ENCODE measurements at places on chromosomes 2 and 18. TPM values are rescaled to one million over a fixed set of nuclear protein-coding genes. Genes with fewer than 3 reads are reported as not detected.

GRCh38 chr2:39834426-39834825, 55.4 kb upstream of the THUMPD2 start:
- no peaks in the 10 kb centered on the region for H3K27me3 ChIP-seq
- no peak overlapping the region for H3K4me3 ChIP-seq
- no peak overlapping the region for H3K27ac ChIP-seq
- DNase-seq: no peak

GRCh38 chr18:69538849-69539248, 138.2 kb downstream of the DOK6 start:
- no peak overlapping the region for H3K27ac ChIP-seq
- H3K27me3 ChIP-seq: no peaks in the 10 kb centered on the region
- H3K4me3 ChIP-seq: no peak overlapping the region
- H3K36me3 ChIP-seq: no peaks in the 10 kb centered on the region
- no peak for DNase-seq

DNA sequence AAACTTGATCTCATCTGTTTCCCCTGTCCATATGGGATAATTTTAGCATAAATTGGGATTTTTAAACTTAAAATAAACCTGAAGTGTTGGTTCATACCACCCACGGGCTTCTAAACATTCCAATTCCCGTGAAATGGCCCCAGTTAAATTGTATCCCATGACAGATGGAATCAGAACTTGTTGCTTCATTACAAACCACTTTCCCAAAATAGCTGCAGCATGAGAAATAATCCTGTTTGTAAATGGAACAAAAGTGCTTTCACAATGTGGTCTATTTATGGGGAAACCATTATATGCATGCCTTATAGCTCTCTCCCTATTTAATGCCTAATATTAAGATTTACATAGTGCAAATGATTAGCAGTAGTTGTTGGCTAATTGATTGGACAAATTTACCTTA, 15.9 kb downstream of the SCG2 start:
- no peaks in the 10 kb centered on the region for H3K27me3 ChIP-seq
- no peak overlapping the region for H3K27ac ChIP-seq
- no peak for DNase-seq
- peaks cover 41% of the 10 kb centered on the region for H3K4me1 ChIP-seq
- H3K36me3 ChIP-seq: no peaks in the 10 kb centered on the region

GRCh38 chr2:159828738-159829137, 30.7 kb upstream of the CD302 start:
- H3K27me3 ChIP-seq: peaks cover 4% of the 10 kb centered on the region
- no peaks in the 10 kb centered on the region for H3K36me3 ChIP-seq
- no peaks in the 10 kb centered on the region for H3K4me1 ChIP-seq
- DNase-seq: no peak

DNA sequence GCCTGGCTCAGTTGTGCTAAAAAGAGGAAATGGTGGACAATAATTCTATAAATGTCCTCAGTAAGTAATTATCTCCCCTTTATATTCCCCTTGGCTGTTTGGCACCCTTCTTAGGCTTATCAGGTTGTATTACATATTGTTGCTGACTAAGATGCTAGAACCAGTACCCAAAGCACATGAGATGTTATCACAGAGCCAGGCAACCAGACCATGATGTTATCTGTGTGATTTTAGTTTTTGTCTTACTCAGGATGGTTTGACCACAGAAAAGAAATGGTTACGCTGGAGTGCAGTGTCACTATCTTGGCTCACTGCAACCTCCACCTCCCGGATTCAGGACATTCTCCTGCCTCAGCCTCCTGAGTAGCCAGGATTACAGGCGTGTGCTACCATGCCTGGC, 15.2 kb downstream of the R3HDM1 start:
- H3K36me3 ChIP-seq: peaks cover 8% of the 10 kb centered on the region
- peaks cover 10% of the 10 kb centered on the region for H3K4me1 ChIP-seq
- no peaks in the 10 kb centered on the region for H3K27me3 ChIP-seq
- no peak overlapping the region for H3K27ac ChIP-seq
- no peak overlapping the region for H3K4me3 ChIP-seq

GRCh38 chr2:66899648-66900047, 464.7 kb downstream of the MEIS1 start:
- no peak overlapping the region for H3K4me3 ChIP-seq
- H3K27ac ChIP-seq: no peak overlapping the region
- no peaks in the 10 kb centered on the region for H3K4me1 ChIP-seq
- no peak for DNase-seq

DNA sequence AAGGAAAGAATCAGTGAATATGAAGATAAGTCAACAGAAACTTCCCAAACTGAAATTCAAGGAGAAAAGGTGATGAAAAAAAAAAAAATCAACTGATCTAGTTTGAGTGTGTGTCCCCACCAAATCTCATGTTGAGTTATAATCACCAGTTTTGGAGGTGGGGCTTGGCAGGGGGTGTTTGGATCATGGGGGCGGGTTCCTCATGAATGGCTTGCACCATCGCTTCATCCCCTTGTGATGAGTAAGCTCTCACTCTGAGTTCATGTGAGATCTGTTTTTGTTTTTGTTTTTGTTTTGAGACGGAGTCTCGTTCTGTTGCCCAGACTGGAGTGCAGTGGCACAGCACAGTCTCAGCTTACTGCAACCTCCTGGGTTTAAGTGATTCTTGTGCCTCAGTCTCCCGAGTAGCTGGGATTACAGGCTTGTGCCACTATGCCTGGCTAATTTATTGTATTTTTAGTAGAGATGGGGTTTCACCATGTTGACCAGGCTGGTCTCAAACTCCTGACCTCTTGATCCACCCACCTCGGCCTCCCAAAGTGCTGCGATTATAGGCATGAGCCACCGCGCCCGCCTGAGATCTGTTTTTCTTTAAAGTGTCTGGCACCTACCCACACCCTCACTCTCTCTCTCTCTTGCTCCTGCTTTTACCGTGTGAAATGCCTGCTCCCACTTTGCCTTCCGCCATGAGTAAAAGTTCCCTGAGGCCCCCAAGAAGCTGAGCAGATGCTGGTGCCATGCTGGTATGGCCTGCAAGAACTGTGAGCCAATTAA, 4.0 kb upstream of the SLC66A2 start:
- no peaks in the 10 kb centered on the region for H3K36me3 ChIP-seq
- peaks cover 49% of the 10 kb centered on the region for H3K27me3 ChIP-seq

DNA sequence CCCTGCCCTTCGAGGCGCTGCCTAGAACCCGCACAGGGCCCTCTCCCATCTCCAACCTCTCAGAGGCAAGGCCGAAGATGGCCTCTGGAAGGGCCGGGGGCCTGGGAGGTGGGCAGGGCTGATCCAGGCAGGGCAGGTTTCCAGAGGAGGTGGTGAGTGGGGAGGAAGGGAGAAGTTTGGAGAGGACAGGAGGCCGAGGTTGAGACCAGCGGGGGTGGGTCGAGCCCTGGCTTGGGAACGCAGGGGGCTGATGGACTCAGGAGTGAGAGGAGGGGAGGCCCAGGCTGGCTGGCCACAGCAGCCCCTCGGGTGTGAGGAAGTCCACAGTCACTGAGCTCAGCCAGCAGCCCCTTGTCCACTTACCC, 10.5 kb downstream of the CAPN10 start:
- H3K36me3 ChIP-seq: no peaks in the 10 kb centered on the region
- no peak for DNase-seq
- H3K27ac ChIP-seq: no peak overlapping the region

The ZNF513 gene
- 26.5 TPM for total RNA-seq

The CHRNA1 gene
- not detected for total RNA-seq

The DNAJC27 gene
- 8.1 TPM for total RNA-seq

The MROH2A gene
- total RNA-seq: not detected

The SLC35F6 gene
- 28.9 TPM for total RNA-seq

Measured in neural crest cell (in vitro differentiated cells).